ENCODE measurements at places on chromosomes 4 and X. TPM values are rescaled to one million over a fixed set of nuclear protein-coding genes. Genes with fewer than 3 reads are reported as not detected.

GRCh38 chr4:121736735-121737351 lies 28.1 kb downstream of the SMIM43 start:
- no peak overlapping the region for H3K4me3 ChIP-seq
- no peaks in the 10 kb centered on the region for H3K4me1 ChIP-seq
- no peaks in the 10 kb centered on the region for H3K27me3 ChIP-seq
- no peaks in the 10 kb centered on the region for H3K36me3 ChIP-seq
- no peak for DNase-seq

DNA sequence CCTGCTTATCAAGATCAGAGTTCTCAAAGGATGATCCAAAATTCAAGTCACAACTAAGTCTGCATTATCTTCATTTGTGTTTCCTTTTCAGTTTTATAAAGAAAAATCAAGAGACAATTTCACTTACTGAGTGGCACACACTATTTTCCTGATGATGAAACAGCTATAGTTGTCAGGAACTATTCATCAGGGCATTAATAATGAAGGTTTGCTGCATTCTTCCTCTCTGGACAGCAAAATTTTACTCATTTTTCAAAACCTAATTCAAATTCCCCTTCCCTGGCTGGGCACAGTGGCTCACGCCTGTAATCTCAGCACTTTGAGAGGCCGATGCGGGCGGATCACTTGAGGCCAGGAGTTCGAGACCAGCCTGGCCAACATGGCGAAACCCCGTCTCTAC lies 83.5 kb upstream of the SMIM10 start:
- no peaks in the 10 kb centered on the region for H3K36me3 ChIP-seq
- H3K27me3 ChIP-seq: no peaks in the 10 kb centered on the region
- no peak for DNase-seq
- H3K27ac ChIP-seq: no peak overlapping the region

Gene SLC7A11
- 1.5 TPM for total RNA-seq

Gene RGN
- 10.2 TPM for total RNA-seq

GRCh38 chrX:7941390-7942042 lies 14.3 kb upstream of the PNPLA4 start:
- H3K4me3 ChIP-seq: no peak overlapping the region
- DNase-seq: no peak
- H3K36me3 ChIP-seq: no peaks in the 10 kb centered on the region
- no peaks in the 10 kb centered on the region for H3K4me1 ChIP-seq
- H3K27me3 ChIP-seq: no peaks in the 10 kb centered on the region

DNA sequence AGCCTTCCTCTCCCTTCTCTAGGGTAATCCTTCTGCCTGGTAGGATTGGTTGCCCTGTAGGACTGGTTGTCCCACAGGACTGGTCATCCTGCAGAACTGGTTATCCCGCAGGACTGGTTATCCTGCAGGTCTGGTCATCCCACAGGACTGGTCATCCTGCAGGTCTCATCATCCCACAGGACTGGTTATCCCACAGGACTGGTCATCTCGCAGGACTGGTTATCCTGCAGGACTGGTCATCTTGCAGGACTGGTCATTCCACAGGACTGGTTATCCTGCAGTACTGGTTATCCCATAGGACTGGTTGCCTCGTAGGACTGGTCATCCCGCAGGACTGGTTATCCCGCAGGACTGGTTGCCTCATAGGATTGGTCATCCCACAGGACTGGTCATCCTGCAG lies 48.1 kb upstream of the STOX2 start:
- DNase-seq: no peak
- H3K4me1 ChIP-seq: no peaks in the 10 kb centered on the region
- no peaks in the 10 kb centered on the region for H3K27me3 ChIP-seq

Gene NAA11
- not detected for total RNA-seq

Gene TCEAL2
- 5.1 TPM for total RNA-seq

- no peak for DNase-seq
- no peak overlapping the region for H3K27ac ChIP-seq
- H3K27me3 ChIP-seq: no peaks in the 10 kb centered on the region
- H3K4me3 ChIP-seq: no peak overlapping the region
- no peaks in the 10 kb centered on the region for H3K36me3 ChIP-seq
- H3K4me1 ChIP-seq: no peaks in the 10 kb centered on the region
Observed at GRCh38 chr4:54118850-54119589, 19.1 kb downstream of the GSX2 start.
